ENCODE measurements at places on chromosomes 6 and 20.
A peak's percentile ranks its signal among the peaks of the same experiment; 100 is the strongest.

DNA sequence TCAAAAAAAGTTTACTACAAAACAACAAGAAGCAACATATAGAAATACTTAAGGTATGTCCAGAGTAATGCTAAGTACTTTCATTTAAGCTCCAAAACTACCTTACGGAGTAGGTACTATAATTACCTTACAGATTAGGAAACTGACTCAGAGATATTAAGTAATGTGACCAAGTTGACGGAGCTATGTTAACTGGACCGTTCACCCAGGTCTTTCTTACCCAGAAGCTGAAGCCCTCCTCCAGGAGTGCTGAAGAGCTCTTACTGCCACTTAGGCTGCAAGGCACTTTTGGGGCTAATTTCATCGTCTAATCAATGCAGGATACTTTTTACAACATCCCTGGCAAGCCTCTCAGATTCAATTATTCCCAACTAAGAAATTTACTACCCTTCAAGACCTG is 123.7 kb downstream of the CHD6 start:
- DNase-seq = no peak

DNA sequence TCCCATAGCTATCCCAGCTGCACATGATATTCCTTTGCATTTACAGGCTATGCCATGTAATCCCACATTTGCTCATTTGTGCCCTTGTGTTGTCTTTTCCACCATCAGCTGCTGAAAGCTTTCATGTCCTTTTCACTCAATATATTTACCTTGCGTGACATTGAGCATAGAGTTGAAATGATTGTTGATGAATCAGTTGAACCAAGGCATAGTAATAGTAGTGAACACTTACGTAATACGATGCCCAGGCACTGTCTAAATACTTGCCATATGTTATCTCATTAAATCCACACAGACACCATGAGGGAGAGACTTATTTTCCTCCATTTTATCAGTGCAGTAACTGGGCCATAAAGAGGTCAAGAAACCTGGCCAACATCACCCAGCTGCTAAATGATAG is 13.1 kb downstream of the RNF8 start:
- no peak for DNase-seq

- DNase-seq = no peak
These were observed 23.9 kb downstream of the RAB44 start for GRCh38 chr6:36721369-36722140.

DNA sequence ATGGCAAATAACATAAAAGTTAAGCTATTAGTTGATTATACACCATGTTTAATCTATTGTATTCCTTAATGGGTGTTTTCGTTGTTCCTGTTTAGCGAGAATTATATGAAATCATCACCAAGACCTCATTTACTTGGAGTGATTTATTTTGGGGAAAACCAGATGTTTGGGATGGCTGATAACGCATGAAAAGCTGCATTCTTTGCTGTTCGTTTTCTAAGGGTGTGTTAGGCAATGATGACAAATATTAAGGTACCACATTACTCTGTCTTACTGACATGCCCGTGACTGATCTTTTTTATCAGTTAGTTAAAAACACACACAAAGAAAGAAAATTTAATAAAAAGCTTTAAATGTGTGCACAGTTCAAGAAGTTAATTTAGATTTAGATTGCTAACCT is 176.4 kb downstream of the ZFP64 start:
- no peak for DNase-seq

GRCh38 chr6:5566718-5567117 is 305.4 kb downstream of the FARS2 start:
- DNase-seq = no peak

GRCh38 chr20:52076164-52076563 is 115.4 kb downstream of the ZFP64 start:
- no peak for DNase-seq

GRCh38 chr20:20482453-20482852 is 114.5 kb downstream of the INSM1 start:
- DNase-seq = no peak

- no peak for DNase-seq
These were observed 263.8 kb downstream of the ALDH8A1 start for GRCh38 chr6:134686071-134686470.

DNA sequence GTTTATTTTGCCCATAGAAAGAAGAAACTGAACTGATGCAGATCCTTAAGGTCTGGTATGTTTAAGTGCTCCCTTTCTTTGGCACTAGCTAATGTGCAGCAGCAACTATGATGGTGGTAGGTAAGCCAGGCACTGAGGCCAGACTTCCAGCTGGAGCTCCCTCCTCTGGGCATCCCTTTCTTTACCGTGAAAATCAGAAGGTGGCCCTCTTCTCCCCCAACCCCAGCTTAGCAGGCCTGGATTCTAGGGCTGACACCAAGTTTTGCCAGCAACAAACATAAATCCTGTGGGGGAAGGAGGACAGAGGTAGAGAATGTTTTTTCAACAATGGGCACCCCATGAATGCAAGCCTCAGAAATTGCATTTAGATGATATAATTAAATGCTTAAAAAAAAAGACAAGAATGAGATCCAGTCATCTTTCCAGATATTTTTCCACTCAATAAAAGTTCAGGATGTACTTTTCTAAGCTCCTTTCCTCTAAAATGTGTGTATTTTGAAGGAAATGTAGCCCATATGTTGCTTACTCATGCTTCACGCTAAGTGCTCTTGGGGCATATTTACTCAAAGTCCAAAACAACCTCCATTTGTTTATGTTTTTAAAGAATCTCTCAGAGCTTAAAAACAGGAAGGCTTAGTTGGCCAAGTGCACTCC is 123.9 kb upstream of the NXT1 start:
- DNase-seq = no peak

DNA sequence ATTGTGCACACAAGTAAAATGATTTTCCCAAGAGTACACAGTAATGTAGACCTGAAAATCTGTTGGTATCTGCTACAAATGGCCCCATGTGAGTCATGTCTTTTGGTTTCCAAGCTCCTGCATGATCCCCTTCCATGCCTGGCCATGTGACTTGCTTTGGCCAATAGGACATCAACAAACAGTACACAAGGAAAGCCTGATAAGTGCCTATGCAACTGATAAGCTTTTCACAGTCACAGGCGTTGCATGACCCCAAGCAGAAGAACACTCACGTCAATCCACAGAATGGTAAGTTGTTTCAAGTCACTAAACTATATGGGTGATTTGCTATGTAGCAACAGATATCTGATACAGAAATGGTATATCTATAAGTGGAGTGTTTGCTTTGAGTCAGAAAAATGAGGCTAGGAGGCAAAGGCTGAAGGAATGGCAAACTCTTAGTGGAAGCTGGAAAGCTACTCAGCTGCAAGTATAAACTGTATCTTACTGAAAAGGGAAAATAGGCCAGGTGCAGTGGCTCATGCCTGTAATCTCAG is 160.1 kb upstream of the BEND3 start:
- no peak for DNase-seq

DNA sequence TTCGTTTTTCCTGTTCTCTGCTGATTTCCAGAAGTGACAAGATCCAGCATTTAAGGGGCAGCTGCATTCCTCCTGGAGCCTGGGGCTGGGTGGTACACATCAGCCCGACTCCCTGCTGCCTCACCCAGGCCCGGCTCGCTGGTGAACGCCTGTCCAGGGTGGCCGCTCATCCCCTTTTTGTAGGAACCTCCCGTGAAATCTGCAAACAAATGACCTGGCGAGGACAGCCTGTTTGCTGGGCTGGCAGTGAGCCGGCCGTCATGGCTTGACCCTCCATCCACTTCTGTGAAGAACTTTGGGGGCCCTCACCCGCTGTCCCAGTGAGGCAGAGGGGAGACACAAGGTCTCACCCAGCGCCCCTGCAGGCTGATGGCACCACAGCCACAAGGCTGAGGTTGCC is 39.0 kb downstream of the PYGB start:
- DNase-seq = no peak

DNA sequence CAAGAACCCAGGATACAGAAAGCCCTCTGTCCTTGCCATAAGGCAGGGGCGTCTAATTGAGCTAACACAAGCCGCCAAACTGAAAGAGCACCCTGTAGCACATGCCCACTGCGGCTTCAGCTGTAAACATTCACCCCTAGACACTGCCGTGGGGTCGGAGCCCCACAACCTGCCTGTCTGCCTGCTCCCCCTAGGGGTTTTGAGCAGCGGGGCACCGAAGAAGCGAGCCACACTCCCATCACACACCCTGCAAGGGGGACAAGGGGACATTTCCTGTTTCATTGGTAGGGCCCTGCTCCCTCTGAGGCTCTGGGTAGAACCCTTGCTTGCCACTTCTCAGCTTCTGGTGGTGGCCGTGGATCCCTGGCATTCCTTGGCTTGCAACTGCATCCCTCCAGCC is 45.2 kb upstream of the BCLAF1 start:
- DNase-seq = no peak

DNA sequence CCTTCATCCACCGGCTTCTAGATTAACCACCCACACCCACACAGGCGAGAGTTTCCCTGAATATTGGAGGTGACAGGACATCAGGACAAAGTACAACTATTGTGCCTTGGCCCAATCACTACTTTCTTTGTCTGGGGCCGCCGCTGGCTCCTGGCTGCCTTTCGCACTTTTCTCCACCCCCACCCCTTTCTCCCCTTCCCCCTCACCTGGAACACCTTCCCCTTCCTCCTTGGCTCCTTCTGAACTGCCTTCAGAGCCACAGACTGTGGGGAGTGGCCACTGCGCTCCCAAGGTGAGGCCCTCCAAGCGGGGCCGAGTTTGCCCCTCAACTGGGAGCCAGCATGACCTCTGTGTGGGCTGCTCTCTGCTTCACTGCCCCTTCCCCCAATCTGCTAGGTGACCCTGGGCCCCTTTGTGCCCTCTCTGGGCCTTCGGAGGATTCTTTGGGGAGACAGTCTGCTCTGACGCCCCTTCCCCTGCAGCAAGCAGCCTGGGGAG is 3.0 kb upstream of the VEGFA start:
- no peak for DNase-seq

DNA sequence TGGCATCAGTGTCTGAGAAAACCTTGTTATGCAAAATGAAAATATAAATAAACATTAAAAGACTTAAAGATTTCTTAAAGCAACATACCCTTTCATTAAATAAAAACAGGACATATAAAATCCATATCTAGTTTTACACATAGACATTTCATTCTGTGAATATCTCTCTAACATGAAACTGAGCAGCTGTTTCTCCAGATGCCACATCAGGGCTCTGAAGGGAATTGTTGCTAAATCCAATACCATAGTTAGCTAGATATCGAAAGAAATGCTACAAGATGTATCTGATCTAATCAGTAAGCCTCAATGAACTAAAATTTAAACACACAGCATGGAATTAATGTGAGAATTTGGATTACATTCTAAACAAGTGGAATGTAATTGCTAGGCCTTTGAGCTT is 74.5 kb downstream of the SAMD5 start:
- no peak for DNase-seq

- DNase-seq = no peak
These were observed 45.2 kb downstream of the RSPH3 start for GRCh38 chr6:158954753-158955152.

- no peak for DNase-seq
These were observed 69.5 kb downstream of the PREX1 start for GRCh38 chr20:48758206-48758820.

GRCh38 chr20:58553166-58553696 is 38.0 kb upstream of the APCDD1L start:
- DNase-seq = no peak

- DNase-seq = no peak
These were observed 8.8 kb upstream of the GJA1 start for GRCh38 chr6:121426686-121427085.

GRCh38 chr6:16305246-16305725 is 66.9 kb downstream of the GMPR start:
- DNase-seq = no peak

- DNase-seq = no peak
These were observed 738.2 kb upstream of the FLRT3 start for GRCh38 chr20:15075586-15075985.

- DNase-seq = peak; percentile 44
These were observed 38.3 kb upstream of the SLC32A1 start for GRCh38 chr20:38685853-38686473.

GRCh38 chr6:107319906-107320530 is 139.3 kb downstream of the PDSS2 start:
- no peak for DNase-seq

GRCh38 chr6:139308286-139308916 is 16.6 kb upstream of the TXLNB start:
- DNase-seq = no peak

- DNase-seq = no peak
These were observed 144.8 kb downstream of the MOXD1 start for GRCh38 chr6:132256457-132256856.

DNA sequence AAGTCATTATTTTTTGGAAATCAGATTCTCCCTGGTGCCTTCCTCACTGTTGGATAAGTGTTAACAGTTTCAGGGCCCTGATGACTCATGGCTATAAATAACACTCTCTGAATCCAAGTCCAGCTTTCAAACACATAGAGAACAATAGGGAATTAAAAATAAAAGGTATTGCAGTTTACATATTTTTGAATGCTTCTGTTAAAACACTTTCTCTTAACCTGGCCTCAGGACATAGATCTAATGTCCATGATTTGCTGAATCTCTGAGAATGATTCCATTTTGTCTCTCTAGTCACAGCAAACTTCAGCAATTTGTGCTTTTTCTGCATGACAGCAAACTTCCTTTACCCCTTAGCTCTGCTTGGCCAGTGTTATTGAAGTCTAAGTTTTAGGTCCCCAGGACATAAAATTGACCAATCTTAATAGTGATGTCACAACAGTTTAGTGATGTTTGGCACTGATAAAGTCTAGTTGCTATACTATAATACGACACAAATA is 1192.4 kb upstream of the CITED2 start:
- no peak for DNase-seq

GRCh38 chr20:38759106-38759505 is 10.8 kb downstream of the ACTR5 start:
- DNase-seq = no peak

DNA sequence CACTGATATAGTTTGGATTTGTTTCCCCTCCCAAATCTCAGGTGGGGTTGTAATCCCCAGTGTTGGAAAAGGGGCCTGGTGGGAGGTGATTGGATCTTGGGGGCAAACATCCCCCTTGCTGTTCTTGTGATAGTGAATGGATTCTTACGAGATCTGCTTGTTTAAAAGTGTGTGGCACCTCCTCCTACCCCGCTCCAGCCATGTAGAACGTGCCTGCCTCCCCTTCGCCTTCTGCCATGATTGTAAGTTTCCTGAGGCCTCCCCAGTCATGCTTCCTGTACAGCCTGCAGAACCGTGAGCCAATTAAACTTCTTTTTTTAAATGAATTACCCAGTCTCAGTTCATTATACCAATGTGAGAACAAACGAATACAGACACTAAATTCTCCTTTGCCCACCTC is 26.7 kb downstream of the SLC52A3 start:
- no peak for DNase-seq

All from LoVo (cell line).